ENCODE measurements at places on chromosomes 6 and 20.

GRCh38 chr6:5159162-5159561 is 74.0 kb downstream of the PPP1R3G start:
- DNase-seq = no peak

- DNase-seq = no peak
Measured at GRCh38 chr6:81763968-81764367, 11.5 kb upstream of the TENT5A start.

GRCh38 chr6:158568549-158568948 is 8.7 kb downstream of the TMEM181 start:
- DNase-seq = no peak

GRCh38 chr20:42212391-42212790 is 594.2 kb upstream of the CHD6 start:
- DNase-seq = no peak

DNA sequence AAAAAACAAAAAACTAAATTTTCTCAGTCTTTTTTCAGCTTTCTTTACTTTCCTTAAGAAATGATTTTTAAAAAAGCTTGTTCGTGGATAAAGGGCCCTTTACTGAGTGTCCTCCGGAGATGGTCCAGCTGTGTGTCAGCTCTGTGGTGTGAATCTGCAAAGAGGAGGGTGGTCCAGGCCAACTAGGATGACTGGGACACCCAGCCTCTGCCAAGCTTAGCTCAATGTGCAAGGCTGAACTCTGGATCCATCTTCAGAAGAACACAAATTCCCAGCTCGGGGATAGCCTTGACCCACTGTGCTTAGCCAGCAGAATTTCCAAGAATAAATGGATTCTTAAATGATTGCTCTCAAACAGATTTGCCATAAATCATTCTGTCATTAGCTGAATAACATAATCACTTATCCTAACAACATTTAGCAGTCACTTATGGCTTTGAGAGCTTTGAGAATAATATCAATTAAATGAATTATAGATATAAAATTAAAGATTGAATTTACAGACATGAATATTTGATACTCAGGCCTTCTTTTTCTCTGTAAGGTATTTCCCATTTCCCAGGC is 14.2 kb upstream of the CALHM5 start:
- DNase-seq = no peak

DNA sequence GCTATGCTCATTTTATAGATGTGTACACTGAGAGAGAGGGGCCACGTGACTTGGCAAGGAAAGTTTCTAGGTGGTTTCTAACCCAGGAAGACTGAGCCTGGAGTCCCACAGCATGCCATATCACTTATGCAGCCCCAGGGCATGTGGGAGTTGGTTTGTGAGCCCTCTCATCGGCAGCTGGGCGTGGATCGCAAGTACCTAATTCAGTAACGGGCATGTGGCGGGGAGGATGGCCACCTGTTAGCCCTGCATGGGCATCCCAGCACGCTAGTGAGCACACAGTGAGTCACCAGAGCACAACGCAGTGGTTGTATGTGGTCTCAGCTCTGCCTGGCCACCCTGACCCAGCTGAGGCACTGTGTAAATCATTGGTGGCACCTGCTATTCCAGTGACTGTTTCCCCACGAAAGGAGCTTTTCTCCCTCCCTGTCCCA is 88.3 kb downstream of the NINL start:
- peak; percentile 97 for DNase-seq

GRCh38 chr6:27582928-27583725 is 110.2 kb upstream of the ZNF184 start:
- DNase-seq = peak; percentile 2

DNA sequence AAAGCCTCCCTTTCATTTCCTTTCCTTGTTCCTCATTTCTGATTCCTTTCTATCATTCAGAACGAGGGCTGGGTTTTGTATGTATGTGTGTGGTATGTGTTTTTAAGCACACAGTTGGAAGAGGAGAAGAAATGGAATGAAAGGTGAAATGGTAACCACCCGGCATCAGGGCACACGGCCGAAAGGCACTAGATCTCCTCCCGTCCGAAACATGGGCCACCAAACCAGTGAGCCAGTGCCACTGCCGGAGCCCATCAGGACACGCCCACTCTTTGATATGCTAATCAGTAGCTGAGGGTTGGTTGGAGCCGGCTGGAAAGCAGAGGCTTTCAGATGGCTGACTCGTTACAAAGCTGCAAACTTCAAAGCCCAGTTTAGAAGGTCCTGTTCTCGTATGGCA is 228.6 kb upstream of the JARID2 start:
- DNase-seq = peak; percentile 64

DNA sequence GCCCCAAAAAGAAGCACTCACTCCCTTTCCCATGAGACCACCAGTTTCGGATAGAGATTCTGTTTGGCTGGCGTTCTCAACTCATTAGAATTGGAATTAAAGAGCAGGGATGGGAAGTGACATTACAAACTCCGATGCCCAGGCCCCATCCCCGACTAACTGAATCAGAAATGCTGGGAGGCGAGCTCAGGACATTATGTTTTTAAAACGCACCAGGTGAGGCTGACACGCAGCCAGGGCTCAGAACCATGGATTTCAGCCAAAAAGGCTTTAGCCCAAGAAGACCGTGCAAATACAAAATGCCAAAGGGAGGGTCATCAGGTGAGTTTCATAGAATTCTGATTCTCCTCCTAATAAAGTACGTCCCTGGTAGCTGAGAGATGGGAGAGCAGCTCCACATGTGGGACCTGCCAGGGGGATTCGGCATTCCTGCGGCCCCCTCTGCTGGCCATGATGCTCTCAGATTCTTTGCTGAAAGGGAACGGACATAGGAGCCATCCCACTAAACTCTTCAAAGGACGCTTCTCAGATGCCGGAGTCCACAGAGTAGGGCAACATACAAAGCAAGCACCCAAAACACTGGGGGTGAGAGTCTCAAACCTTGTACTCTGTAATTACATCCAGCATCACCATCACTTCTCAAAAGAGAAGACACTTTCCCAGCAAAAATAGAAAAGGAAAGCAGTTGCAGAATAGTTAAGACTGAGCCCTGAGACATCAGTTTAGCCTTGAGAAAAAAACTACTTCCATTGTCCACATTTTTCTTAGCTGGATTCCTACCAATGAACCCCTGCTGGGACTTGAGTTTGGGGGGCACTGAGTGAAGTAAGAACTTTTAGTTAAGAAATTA is 205.2 kb downstream of the BMP7 start:
- DNase-seq = peak; percentile 39

- DNase-seq = no peak
Measured at GRCh38 chr20:50574108-50574507, 63.9 kb downstream of the PTPN1 start.

- no peak for DNase-seq
Measured at GRCh38 chr6:110367825-110368224, 9.7 kb upstream of the METTL24 start.

DNA sequence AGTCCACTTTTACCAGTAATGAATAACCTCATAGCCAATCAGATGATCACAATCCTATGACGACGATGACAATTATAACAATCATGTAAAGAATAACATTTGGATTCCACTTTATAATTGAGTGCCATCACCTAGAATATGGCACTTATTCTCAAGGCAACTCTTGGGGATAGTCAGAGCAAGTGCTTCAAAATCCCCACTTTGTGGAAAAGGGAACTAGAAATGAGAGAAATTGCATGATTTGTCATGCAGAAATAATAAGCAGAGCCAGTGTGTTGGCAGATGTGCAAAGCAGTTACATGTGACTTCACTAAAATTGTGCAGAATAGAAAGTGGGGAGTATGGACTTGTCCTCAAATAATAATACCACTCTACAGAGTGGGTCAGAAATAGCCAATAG is 41.3 kb downstream of the FRK start:
- no peak for DNase-seq

GRCh38 chr6:156062091-156062563 is 606.5 kb upstream of the NOX3 start:
- DNase-seq = no peak

DNA sequence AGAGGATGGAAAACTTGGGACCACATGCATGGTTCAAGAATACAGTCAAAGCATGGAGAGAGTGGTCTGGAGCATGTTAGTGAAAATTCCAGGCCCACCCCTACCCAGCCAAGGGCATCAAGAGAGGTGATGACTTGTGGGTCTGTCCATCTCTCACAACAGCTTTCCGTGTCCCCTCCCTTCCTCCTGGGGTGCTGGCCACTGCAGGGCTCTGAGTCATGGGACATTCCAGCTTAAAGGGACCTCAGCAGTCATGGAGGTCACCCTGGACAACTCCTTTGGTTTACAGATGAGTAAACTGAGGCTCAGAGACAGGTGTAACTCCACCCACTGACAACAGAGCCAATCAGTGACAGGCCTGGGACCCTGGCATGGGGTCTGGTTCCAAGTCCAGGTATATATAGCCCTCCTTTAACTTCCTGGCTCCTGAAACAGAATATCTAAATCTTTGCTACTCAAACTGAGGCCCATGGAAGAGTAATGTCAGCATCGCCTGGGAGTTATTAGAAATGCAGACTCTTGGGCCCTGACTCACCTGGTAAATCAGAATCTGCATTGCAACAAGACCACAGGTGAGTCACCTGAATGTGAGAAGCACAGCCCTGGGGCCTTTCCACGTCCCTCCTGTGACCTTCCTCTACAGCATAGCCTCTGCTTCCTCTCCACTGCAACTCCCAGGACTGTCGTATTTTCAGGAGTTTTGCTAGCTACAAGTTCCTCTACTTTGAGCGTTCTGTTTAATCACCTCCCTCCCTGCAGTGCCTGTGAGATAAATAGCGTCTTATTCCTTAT is 170.2 kb downstream of the ZDHHC14 start:
- no peak for DNase-seq

DNA sequence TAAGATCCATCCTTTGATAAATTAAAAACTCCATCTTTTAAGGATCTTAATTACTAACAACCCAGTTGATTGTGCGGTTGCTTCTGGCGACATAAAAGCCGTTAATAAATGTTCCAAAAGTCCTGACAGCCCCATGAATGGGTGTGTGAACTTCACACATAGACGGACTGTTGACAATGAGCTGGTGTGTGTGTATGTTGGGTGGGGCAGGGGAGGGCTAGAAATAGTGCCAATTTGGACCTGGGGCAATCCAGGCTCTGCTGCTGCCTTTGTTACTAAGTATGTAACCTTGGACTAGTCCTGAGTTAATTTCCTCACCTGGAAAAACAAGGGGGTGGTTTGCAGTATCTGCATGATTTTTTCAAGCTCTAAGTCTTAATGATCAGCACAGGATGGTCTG is 4.2 kb downstream of the MAS1 start:
- no peak for DNase-seq

GRCh38 chr6:18317850-18318249 is 53.5 kb upstream of the DEK start:
- no peak for DNase-seq

- DNase-seq = no peak
Measured at GRCh38 chr6:27834879-27835549, 77.2 kb downstream of the OR2B2 start.

GRCh38 chr6:56751604-56752003 is 108.9 kb upstream of the DST start:
- no peak for DNase-seq

DNA sequence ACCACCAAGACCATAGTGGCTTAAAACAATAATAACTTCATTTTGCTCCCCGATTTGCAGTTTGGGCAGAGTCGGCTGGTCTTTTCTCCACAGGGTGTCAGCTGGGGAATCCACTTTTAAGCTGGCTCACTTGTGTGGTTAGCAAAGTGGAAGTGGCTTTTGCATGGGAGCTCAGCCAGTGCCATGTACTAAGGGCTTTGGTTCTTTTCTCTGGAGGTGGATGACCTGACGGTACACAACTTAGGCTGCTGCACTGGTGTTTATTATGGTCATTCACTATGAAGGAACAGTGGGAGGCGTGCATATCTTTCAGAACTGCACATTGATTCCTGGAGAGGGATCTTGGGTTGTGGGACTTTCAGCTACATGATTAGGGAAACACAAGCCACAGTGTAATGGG is 141.0 kb downstream of the OR2B2 start:
- no peak for DNase-seq
